HCT116 (cell line): ENCODE measurements at places on chromosomes 3 and 15.

GRCh38 chr15:74406992-74407705, 26.6 kb downstream of the SEMA7A start:
- DNase-seq = no peak

DNA sequence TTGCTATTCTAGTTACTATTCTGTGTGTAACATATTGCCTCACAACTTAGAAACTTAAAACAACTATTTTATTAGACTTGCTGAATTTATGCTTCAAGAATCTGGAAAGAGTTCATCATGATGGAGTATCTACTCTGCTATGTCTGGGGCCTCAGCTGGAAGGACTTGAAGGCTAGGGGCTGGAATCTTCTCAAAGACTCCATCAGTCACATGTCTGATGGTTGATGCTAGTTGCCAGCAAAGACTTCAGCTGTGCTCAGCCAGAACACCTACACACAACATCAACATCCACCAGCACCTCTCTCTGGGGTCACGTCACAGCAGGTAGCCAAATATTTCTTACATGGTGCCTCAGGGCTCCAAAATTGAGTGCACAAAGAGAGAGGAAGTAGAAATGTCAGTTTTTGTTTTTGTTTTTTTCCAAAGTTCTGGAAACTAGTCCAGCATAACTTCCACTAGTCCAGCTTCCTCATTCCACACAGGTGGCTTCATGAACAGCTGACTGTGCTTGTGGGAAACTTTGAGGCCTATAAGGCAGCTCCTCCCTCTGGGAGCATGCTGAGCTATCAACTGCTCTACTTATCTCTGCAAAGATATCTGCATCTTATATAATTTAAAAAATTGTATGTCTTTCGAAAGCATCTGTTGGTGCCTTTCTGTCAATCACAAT, 325.4 kb upstream of the AGTR1 start:
- no peak for DNase-seq

- no peak for DNase-seq
Measured at GRCh38 chr15:101504866-101505609, 15.5 kb upstream of the PCSK6 start.

DNA sequence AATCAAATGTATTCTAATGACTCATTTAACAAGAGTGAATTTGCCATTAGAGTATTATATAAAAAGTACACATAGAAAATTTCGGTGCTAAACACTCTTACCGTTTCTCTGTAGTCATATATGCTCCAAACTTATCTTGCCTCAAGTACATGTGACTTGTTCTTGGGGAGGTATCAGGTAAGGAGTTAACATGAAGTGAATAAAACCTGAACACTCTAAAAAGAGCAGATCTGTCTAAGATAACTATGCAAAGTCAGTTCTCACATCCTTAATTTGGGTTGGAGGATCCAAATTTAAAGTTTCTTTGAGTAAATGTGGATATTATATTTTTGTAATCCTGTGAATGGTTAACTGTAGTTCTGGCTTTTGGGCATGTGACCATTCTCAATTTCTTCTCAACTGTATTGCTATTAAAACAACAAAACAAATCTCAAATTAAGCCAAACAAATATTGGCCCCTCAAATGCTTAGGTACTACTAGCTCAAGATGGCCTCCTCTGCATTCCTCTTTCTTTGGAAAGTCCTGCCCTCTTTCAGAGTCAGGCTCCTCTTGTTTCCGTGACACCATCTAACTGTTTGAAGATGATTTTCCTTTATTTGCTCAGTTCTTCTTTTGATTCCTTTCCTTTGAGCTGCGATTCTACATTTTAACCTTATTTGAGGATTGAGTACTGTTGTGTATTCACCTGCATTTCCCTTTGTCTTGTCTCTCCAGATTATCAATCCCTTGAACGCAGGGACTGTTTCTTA, 4.2 kb downstream of the EDEM1 start:
- no peak for DNase-seq

- no peak for DNase-seq
Measured at GRCh38 chr3:54691289-54691771, 236.5 kb downstream of the LRTM1 start.

DNA sequence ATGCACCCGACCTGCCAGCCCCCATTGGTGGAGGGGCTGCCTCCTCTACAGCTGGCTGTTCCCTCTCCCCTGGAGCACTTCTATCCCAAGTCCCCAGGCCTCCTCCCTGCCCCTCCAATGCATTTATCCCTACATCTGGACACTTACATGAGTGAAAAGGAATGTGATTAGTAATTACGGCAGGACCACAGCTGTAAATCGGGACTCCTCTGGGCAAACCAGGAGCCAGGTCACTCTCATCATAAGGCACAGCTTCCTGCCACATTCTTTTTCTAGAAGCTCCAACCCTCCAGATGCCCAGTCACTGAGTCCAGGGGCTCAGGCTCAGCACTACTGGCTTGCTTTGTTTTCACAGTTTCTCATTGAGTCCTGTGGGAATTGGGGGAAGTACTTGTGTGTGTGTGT, 54.3 kb downstream of the IL20RB start:
- no peak for DNase-seq

GRCh38 chr3:78888635-78889034, 879.2 kb downstream of the ROBO1 start:
- DNase-seq = no peak

- DNase-seq = no peak
Measured at GRCh38 chr3:73041537-73041936, 19.9 kb upstream of the EBLN2 start.

DNA sequence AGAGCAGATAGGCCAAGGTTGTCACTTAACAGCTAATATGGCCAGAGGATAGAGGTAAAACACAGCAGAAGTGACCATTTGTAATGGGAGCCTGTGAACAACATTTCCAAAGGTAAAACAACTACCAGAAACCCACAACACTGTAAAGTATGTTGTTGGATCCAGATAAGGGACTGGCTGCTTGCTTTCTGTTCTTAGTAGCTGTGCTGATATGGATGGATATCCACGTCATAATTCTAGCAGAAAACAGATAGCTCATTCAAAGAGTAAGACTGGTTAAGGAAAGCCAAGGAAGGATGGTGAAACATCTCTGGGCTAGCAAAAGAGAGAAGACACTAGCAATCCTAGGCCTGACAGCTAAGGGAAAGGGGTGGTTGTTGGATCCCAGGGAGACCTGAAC, 36.9 kb upstream of the SPRED1 start:
- no peak for DNase-seq

DNA sequence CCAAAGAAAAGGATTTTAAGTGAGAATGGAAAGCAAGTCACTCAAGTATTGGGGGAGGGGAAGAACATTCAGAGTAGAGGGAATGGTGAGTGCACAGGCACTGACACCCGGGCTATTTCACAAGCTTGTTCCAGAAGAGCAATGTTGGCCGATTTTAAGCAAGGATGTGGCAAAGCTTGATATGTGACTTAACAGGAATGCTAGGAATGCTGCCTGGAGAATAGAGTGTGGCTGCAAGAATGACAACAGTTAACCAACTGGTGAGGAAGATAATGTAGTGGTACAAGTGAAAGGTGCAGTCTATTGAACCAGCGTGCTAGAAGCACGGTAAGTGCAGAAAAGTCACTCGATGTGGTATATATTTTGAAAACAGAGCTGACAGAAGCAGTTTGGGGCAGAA, 6.2 kb upstream of the CCDC80 start:
- no peak for DNase-seq

GRCh38 chr3:100899440-100900091, 93.7 kb downstream of the ABI3BP start:
- DNase-seq = no peak

DNA sequence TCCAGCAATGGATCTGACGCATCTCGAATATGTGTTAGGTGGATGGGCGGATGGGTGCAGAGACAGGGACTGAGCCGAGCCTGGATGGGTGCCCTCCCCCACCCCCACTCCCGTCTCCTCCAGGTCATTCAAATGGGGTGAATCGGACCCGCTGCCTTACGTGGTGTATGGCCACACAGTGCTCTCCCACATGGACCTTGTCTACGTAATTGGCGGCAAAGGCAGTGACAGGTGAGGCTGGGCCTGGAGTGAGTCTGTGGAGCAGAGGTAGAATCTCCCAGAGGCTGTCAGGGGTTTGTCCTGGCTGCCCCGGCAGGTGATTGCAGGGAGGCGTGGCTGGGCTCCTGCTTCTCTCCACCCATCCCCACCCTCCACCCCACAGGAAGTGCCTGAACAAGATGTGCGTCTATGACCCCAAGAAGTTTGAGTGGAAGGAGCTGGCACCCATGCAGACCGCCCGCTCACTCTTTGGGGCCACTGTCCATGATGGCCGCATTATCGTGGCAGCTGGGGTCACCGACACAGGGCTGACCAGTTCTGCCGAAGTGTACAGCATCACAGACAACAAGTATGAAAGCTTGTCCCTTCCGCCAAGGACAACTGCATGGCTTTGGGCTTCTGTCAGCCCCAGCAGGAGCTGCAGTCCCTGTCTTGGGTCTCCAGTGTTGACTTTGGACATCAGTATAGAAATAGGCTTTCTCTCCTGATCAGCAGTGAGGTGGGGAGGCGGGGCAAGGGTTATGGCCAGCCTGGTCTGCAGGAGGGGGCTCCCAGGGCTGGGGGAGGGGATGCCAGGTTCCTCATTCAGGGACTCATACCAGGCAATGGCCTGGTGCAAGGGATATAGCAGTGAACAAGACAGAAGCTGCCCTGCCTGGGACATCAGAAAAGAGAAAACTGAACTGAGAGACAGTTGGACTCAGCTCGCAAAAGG, 3.4 kb downstream of the KLHL40 start:
- no peak for DNase-seq

GRCh38 chr15:51727141-51727897, 10.1 kb downstream of the LYSMD2 start:
- DNase-seq = no peak

DNA sequence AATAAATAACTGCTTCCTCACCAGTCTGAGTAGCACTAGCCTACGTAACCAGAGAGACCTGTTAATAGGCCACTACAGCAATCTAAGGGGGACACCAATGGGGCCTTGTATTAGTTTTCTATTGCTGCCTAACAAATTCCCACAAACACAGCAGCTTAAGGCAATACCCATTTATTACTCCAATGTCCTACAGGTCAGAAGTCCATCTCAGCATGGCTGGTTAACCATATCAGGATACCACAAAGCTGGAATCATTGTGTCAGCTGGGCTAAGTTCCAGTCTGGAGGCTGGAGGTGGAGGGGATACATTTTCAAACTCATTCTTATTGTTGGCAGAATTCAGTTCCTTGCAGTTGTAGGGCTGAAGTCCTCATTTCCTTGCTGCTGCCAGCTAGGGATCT, 331.9 kb downstream of the ULK4 start:
- DNase-seq = no peak

DNA sequence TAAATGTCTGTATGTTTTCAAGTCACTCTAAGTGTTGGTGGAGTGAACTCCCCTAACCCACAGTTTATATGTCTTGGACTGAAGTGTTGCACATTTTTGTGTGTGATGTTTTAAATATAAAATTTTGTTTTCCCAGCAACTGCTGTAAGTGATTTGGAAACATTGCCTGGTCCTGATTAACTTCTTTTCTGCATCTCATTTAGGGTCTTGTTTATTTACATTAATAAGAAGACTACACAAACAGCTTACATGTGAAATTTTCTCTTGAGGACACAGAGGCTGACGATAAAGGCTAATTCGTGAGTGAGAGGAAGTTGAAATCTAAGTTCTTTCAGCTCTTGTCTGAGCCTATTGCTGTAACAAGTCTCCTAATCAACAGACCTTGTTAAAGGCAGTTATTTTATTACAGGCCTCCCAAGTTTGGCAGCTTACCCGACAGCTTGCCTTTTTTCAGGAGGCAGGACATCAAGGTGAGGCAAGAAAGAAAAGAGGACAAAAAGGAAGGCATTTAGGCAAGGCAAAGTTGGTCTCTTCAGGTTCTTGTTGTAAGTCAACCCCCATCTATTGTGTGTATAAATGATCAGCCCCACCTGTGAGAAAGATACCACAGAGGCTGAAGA, 177.7 kb upstream of the NR2E3 start:
- DNase-seq = no peak

DNA sequence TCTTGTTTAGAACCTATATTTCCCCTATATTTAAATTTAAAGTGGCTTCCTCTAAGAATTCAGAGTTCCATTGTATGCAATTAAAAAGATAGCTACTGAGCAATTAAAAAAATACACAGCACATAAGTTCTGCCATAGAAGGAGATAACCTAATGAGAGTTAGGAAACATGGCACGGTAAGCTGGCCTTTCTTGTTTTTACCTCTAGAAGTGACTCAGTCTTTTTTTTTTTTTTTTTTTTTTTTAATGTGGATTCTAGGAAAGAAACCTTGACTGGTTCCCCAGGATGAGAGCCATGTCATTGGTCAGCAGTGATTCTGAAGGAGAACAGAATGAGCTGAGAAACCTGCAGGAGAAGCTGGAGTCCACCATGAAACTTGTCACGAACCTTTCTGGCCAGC, 142.7 kb upstream of the BHLHE40 start:
- DNase-seq = no peak

- DNase-seq = no peak
Measured at GRCh38 chr3:126450219-126450618, 25.5 kb downstream of the ZXDC start.

- no peak for DNase-seq
Measured at GRCh38 chr3:149332771-149333170, 665 bp downstream of the TM4SF18 start.

DNA sequence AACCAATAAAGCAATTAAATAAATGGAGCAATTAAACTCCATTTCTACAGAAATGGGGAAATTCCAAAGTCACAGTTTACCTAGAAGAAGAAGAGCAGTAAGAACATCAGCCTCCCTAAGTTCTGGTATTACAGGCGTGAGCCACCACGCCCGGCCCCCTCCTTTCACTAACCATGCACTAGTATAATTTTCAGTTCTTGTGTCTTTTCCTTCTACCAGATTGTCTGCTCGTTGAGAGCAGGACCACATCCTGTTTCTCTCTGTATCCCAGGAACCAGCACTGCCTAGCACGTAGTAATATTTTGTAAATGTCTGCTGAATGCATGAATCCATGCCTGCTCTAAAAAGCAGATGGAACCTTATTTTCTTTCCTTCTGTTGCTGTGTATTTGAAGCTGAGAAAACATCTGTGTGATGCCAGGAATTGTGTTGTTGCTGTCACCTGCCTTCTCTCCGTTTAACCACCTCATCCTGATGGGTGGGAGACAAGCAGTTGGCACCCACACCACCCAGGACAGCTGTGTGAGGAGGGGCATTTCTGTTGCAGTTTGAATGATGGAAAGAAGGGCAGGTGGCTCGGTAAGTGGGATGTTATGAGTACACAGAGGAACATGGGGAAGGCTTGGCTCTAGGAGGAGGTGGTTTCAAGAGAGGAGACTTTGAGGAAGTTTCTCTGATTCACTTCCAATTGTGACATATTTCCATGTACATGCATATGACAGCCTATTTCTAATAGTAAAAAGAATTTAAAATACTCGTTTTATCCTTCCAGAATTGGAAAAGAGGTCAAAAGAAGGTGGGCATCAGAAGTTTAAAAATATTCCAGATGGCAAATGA, 30.1 kb downstream of the PXYLP1 start:
- DNase-seq = no peak
